CD14-positive monocyte (primary cell): ENCODE measurements at places on chromosomes 3 and 15.
A peak's percentile ranks its signal among the peaks of the same experiment; 100 is the strongest.

DNA sequence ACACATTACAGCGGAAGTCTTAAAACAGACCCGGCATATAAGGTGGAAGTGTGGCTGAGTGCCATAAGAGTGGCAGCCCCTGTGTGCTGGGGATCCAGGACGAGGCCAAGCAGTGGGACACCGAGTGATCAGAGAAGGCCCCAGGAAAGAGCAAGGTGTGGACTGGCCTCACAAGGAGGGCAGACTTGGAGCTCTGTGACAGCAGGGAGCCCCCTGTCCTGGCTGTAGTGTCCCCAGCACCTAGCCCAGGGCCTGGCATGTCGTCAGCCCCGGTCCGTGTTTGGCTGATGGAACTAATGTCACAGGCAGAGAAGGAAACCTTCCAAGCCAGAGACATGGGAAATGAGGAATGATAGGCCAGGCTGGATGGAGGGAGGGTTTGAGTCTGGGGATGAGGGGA, 4.8 kb downstream of the PDIA5 start:
- no peaks in the 10 kb centered on the region for H3K27me3 ChIP-seq
- H3K4me3 ChIP-seq = no peak overlapping the region
- peaks cover 29% of the 10 kb centered on the region for H3K4me1 ChIP-seq
- DNase-seq = no peak
- no peaks in the 10 kb centered on the region for H3K36me3 ChIP-seq
- no peak overlapping the region for H3K27ac ChIP-seq

- H3K27me3 ChIP-seq = no peaks in the 10 kb centered on the region
- H3K4me1 ChIP-seq = peaks cover 32% of the 10 kb centered on the region
- peak; percentile 35 for DNase-seq
- peak overlapping the region; percentile 61 for H3K27ac ChIP-seq
- H3K4me3 ChIP-seq = peak overlapping the region; percentile 51
Measured at GRCh38 chr15:90665288-90666134, 51.6 kb upstream of the BLM start.

DNA sequence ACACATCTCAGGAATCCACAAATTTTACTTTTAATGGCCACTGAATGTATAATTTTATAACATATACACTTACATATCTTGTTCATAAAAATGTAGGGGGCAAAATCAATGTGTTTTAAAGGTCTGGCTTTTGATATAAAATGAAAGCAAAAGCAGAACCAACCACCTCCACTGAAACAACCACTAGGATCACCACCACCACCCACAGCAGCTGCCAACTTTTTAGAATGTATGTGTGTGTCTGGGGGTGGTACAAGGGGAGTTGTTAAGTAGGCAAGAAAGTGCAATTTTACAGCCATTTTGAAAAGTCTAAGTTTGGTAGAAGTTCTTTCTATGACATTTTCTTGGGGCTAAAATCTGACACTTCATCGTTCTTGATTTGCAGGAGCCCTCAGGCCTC, 44.0 kb downstream of the OTOL1 start:
- H3K4me3 ChIP-seq = no peak overlapping the region
- H3K36me3 ChIP-seq = no peaks in the 10 kb centered on the region
- DNase-seq = no peak
- no peak overlapping the region for H3K27ac ChIP-seq
- H3K4me1 ChIP-seq = no peaks in the 10 kb centered on the region

DNA sequence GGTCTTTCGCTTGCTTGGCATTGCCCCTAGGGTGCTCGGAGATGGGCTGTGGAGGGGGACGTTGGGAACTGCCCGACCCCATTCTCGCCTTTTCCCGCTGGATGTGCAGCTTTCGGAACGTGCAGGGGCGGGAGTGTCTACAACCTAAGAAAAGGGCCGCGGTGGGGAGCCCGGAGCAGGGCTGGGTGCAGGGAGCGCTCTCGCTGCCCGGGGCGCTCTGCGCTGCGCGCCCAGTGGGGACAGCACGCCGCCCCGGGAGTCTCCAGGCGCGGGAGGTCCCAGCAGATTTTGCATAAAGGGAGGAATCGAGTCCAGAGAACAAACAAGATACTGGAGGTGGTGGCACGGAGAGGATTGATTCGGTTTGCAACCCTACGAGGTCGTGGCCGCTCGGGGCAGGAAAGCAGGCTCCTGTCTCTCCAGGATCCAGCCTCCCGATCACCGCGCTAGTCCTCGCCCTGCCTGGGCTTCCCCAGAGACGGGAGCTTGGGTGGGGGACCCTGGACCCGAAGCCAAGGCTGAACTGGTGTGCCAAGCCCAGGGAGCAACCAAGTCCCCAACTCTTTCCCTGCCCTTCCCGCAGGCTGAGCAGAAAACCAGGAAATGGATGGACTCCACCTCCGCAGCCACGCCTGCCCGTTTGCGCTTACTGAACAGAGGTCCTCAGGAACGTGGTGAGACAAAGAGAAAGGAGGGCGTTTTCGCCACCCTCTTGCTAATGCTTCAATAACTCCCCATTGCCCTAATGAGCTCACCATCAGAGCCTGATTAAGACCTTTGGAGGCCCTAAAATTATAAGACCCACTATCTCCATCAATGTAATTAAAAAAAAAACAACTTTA, 59.7 kb downstream of the NOX5 start:
- peaks cover 6% of the 10 kb centered on the region for H3K27me3 ChIP-seq
- no peaks in the 10 kb centered on the region for H3K36me3 ChIP-seq
- H3K4me3 ChIP-seq = peak overlapping the region; percentile 86
- peaks cover 10% of the 10 kb centered on the region for H3K4me1 ChIP-seq
- no peak for DNase-seq
- H3K27ac ChIP-seq = no peak overlapping the region

- no peak for DNase-seq
- no peaks in the 10 kb centered on the region for H3K27me3 ChIP-seq
Measured at GRCh38 chr3:76841747-76842146, 198.2 kb upstream of the ROBO2 start.

- H3K27me3 ChIP-seq = no peaks in the 10 kb centered on the region
- no peak for DNase-seq
- H3K4me3 ChIP-seq = no peak overlapping the region
- peak overlapping the region; percentile 40 for H3K27ac ChIP-seq
- H3K4me1 ChIP-seq = no peaks in the 10 kb centered on the region
- H3K36me3 ChIP-seq = peaks cover 97% of the 10 kb centered on the region
Measured at GRCh38 chr3:172312001-172312400, 136.3 kb downstream of the GHSR start.

- H3K27ac ChIP-seq = no peak overlapping the region
- H3K4me3 ChIP-seq = peak overlapping the region; percentile 32
- H3K27me3 ChIP-seq = peaks cover 12% of the 10 kb centered on the region
Measured at GRCh38 chr3:129974833-129975704, 549 bp downstream of the TRH start.

- no peak overlapping the region for H3K27ac ChIP-seq
- H3K4me3 ChIP-seq = no peak overlapping the region
- no peaks in the 10 kb centered on the region for H3K27me3 ChIP-seq
Measured at GRCh38 chr15:85116066-85116465, 134.4 kb downstream of the PDE8A start.

DNA sequence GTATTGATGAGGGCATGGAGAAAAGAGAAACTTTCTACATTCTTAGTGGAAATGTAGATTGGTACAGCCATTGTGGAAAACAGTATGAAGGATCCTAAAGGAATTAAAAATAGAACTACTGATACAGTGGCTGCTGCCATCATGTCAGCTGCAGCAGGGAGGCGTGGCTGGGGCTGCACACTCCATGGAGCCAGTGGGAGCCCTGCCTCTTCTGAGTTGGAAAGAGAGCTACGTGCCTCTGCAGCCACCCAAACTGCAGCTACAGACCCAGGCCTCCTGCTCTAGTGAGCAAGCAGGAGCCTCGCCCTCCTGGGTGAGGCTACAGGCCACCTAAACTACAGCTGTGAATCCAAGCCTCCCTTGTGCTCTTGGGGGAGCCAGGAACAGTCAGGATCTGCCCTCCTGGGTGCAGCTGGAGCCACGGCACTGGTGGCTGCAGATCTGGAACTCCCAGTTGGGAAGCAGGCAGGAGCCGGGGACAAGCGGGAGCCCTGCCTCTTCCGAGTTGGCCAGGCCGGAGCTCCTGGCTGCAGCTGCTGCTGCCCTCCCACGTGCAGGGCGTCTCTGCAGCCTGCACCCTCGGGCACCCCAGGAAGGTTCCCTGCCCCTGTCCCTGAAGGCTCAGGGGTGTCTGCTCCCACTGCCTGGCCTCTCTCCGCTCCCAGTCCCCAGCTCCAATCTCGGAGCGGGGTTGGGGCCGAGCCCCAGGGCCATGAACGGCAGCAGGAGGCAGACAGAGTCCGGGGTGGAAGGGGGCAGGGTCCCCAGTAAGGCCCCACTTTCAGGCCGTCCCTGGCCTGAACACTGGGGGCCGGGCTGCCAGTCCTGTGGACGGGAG, 64.5 kb downstream of the THBS1 start:
- no peaks in the 10 kb centered on the region for H3K27me3 ChIP-seq
- no peaks in the 10 kb centered on the region for H3K36me3 ChIP-seq
- no peak for DNase-seq

DNA sequence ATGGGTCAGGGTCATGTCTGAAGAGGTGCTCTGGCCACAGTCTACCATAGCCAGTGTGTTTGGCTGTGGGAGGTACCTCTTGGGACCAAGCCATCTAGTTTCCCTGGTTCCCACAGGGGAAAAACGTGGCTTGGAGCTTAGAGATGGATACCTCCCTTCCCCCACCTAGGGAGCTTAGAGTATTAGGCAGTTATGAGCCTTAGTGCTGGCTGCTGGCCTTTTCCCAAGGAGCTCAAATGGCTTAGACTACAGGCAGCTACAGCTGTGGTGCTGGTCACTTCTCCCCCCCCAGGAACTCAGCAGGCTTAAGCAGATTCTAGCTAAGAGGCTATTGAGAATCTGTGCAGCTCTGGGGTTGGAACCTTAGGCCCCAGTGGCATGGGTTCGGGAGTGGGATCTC, 591.2 kb downstream of the NSUN3 start:
- no peak overlapping the region for H3K4me3 ChIP-seq
- no peaks in the 10 kb centered on the region for H3K4me1 ChIP-seq
- no peaks in the 10 kb centered on the region for H3K36me3 ChIP-seq
- DNase-seq = no peak
- H3K27me3 ChIP-seq = no peaks in the 10 kb centered on the region

DNA sequence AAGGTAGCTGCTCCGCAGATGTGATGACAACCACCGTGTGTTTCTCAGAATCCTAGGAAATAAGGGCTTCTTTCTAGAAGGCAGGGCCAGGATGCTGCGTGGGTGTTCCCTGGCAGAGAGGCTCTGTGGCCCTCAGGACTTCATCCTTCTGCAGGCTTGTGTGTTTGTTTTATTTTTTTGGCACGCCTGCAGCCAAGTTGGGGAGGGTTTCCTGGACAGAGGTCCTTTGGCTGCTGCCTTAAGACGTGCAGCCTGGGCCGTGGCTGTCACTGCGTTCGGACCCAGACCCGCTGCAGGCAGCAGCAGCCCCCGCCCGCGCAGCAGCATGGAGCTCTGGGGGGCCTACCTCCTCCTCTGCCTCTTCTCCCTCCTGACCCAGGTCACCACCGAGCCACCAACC, at the start of gene CLEC3B:
CLEC3B (plus strand) TSS at position 266 of the 400 bp plus-strand sequence; CDS start at position 326, 60 bp downstream.
- no peaks in the 10 kb centered on the region for H3K36me3 ChIP-seq
- H3K27ac ChIP-seq = no peak within 1 kb of the TSS
- H3K4me3 ChIP-seq = no peak within 1 kb of the TSS

DNA sequence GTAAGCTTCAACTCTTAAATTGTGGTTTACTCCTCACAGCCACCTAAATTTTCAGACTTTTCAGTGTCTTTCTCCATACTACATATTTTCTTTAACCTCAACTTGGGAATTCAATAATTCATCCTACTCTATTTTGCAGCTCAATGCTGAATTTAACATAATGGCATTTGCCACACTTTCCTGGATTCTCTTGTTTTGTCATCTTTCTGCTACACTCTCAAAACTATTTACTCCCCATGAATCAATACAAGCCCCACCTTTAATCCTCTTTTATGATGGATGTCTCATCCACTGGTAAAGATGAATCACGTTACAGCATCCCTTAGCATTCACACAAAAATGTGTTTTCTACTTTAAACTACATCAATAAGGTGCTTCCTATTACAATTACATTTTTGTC, 19.6 kb upstream of the CHMP2B start:
- H3K27ac ChIP-seq = no peak overlapping the region
- no peaks in the 10 kb centered on the region for H3K27me3 ChIP-seq
- no peaks in the 10 kb centered on the region for H3K36me3 ChIP-seq
- H3K4me3 ChIP-seq = no peak overlapping the region
- H3K4me1 ChIP-seq = no peaks in the 10 kb centered on the region
- no peak for DNase-seq

DNA sequence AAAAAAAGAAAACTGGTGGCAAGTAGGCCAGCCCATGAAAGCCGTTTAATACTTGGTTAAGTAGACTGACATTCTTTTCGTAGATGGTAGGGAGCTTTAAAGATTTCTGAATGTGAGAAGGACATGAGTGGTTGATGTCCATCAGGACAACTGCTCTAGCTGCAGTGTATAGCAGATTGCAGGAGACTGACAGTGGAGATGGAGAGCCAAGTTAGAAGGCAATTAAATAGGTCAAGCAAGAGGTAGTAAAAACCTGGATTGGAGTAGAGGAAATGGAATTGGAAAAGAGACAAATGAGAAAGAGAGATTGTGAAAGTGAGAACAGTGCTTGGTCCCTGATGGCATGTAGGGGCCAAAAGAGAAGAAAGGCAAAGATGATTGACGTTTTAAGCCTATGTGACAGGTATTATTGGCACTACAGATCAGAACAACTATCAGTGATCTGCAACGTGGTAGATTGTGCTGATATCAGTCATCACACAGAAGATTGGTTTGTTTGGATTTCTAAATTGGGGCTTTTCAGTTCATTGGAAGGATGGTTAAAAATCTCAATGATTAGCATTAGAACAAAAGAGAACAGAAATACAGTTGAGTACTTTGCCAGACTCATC, 74.0 kb downstream of the CNTN4 start:
- H3K27ac ChIP-seq = no peak overlapping the region
- no peaks in the 10 kb centered on the region for H3K4me1 ChIP-seq
- H3K27me3 ChIP-seq = no peaks in the 10 kb centered on the region
- no peak overlapping the region for H3K4me3 ChIP-seq
- no peaks in the 10 kb centered on the region for H3K36me3 ChIP-seq

DNA sequence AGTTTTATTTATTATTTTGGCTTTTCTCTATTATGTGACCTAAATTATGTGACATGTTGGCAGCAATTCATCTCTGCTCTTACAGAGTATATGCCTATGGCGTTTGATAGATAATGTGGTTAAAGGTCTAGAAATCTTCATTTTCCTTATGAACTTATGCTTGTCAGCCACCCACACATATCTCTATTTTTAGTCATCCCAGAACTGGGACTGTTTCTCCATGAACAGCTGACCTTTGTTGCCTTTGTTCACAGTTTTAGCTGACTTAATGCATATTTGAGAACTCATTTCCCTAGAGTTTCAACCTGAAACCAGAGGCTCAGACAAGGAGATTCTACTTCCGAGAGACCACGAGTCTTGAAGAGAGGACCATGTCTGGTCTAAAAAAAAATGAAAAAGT, 176.5 kb downstream of the RAP2B start:
- DNase-seq = no peak
- no peaks in the 10 kb centered on the region for H3K36me3 ChIP-seq
- H3K27ac ChIP-seq = no peak overlapping the region

- H3K4me3 ChIP-seq = no peak overlapping the region
- H3K27me3 ChIP-seq = no peaks in the 10 kb centered on the region
- no peak overlapping the region for H3K27ac ChIP-seq
- no peak for DNase-seq
Measured at GRCh38 chr3:176937541-176937940, 259.7 kb downstream of the TBL1XR1 start.
